Tibial nerve (tissue), 4 donors: ENCODE measurements at places on chromosomes 2 and 18. TPM values are rescaled to one million over a fixed set of nuclear protein-coding genes. Genes with fewer than 3 reads are reported as not detected.

Gene DCDC2C
- 22.3 TPM for total RNA-seq

Gene ZNF397
- total RNA-seq, result 46.3 TPM

Gene MC4R
- total RNA-seq, result not detected

Gene REG3A
- not detected for total RNA-seq

Gene NT5C1B
- not detected for total RNA-seq

Gene SPTBN1
- total RNA-seq, result 967 TPM

Gene LRRTM1
- 2.4 TPM for total RNA-seq

Gene NTSR2
- total RNA-seq, result not detected

Gene CAD
- total RNA-seq, result 18.6 TPM

Gene BOLL
- total RNA-seq, result not detected

Gene GPR17
- 1.6 TPM for total RNA-seq

Gene ANKRD30B
- 11.2 TPM for total RNA-seq

Gene RMDN2
- total RNA-seq, result 14.4 TPM

Gene ASB18
- not detected for total RNA-seq

Gene CYP26B1
- total RNA-seq, result 31.7 TPM

Gene AMER3
- not detected for total RNA-seq

Gene REG1B
- total RNA-seq, result 2.1 TPM

Gene NFATC1
- total RNA-seq, result 48.6 TPM

Gene OR6B2
- total RNA-seq, result 2.7 TPM

Gene KCNK3
- 1.1 TPM for total RNA-seq

Gene LOXL3
- 15.0 TPM for total RNA-seq

Gene FARSB
- 16.8 TPM for total RNA-seq

Gene STRN
- 26.4 TPM for total RNA-seq

Gene ING5
- 50.7 TPM for total RNA-seq
